Stimulated activated CD4-positive, alpha-beta T cell treated with anti-CD3 and anti-CD28 coated beads, TNF-alpha, amount 100 ng/mL, for 1 hour (primary cell): ENCODE measurements at places on chromosomes 2 and 18.

GRCh38 chr2:39138837-39139211, 18.0 kb upstream of the SOS1 start:
- no peak for DNase-seq

GRCh38 chr18:58609536-58609993, 19.3 kb downstream of the ALPK2 start:
- no peak for DNase-seq

GRCh38 chr2:187580462-187581124, 26.4 kb upstream of the TFPI start:
- DNase-seq = no peak

DNA sequence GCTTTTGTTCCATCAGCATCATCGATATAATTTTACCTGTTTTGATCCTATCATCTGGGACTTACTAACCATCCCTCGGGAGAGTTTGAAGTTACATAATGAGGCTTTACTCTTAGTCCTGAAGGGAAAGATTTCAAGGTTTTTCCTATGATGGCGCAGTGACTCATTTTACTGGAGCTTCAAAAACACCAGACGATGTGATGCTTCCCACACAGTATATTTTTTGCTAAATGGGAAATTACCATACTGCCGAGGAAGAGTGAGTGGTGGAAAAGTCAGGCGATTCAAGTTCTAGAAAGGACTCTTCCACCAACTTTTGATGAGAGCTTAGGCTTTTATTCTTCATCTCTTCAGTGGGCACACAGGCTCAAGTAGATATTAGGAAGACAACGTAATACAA, 44.6 kb upstream of the GCG start:
- no peak for DNase-seq

GRCh38 chr18:35624146-35624545, 42.6 kb downstream of the GALNT1 start:
- no peak for DNase-seq

GRCh38 chr18:49020129-49020528, 69.4 kb upstream of the SMAD7 start:
- DNase-seq = no peak

DNA sequence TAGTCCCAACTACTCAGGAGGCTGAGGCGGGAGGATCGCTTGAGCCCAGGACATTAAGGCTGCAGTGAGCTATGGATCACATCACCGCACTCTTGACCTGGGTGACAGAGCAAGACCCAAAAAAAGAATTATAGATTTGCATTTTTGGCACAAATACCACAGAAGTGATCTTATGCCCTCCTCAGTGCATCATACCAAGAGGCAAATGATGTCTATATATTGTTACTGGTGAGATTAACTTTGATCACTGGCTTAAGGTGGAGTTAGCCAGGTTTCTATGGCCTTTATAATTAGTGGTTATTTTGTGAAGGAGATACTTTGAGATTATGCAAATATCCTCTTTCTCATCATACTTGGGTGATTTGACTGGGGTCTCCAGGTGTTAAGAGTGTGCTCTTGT, 22.1 kb upstream of the CATIP start:
- no peak for DNase-seq

GRCh38 chr2:178859730-178860129, 52.5 kb upstream of the TTN start:
- DNase-seq = no peak

DNA sequence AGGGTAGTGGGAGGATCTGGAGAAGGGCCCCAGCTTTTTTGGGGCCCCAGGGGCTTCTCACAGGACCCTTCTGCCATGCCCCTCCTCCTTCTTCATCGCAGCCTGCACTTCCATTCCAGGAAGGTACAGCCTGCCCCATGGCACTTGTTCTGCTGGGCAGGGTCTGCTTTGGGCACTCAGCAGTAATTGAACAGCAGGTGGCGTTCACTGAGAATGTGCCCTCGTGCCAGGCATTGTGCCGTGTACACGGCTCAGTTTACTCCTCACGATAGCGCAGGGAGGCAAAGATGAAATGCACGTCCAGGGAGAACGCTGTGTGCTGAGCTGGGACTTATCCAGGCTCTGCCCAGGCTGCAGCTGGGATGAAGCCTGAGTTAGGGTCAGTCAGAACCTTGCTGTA, 54.8 kb upstream of the ASB18 start:
- DNase-seq = no peak

DNA sequence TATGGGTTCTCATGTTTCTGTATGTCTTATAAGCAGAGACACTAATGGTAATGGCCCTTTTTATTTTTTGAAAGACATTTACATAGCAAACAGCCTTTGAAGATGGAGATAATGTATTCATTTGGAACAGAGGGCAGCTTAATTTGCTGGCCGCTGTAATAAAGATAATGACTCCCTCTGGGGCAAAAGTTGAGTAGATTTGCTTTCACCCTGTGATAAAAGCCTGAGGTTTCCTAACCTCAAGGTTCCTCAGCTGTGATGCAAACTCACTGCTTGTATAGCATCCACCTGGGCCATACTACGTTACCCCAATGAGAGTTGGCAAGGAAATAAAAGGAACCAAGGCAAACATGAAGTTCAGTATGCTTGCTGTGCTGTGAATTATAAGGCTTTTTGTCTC, 54.8 kb downstream of the TEX51 start:
- DNase-seq = no peak

GRCh38 chr2:20099780-20100179, 48.4 kb upstream of the LAPTM4A start:
- DNase-seq = no peak

GRCh38 chr2:88669482-88670214, 21.8 kb upstream of the RPIA start:
- no peak for DNase-seq

GRCh38 chr2:43013821-43014345, 212.5 kb downstream of the ZFP36L2 start:
- no peak for DNase-seq

- no peak for DNase-seq
Measured at GRCh38 chr2:198762441-198762840, 695.3 kb downstream of the SATB2 start.

DNA sequence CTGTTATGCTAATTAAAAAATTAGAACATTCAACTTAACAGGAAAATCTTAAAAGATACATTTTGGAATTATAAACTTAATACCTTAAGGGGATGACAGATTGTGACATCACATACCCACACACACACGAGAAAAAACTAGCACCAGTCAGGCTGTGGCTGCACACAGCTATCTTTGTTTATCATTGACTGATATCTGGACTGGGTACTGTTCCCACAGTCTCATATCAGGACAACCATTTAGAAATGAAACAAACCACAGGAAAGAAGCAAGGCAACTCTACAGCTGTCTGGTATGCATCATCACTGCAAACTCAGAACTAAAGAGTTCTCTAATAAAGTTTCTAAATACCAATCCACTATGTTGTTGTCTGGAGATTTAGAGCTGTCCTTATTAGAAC, 210.9 kb upstream of the SMAD7 start:
- no peak for DNase-seq

- no peak for DNase-seq
Measured at GRCh38 chr2:165888171-165888570, 65.4 kb downstream of the TTC21B start.

DNA sequence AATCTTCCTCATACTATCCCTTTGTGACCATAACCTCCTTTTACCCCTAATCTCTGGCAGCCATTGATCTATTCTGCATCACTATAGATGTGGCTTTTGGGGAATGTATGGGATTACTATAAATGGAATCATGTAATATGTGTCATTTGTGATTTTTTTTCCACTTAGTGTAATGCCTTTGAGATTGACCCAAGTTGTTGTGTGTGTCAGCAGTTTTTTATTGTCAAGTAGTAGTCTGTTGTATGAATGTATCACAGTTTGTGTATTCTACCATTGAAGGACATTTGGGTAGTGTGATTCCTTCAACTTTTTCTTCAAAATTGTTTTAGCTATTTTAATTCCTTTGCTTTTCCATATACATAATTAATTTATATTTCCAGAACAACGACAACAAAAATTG, 18.6 kb downstream of the VRK2 start:
- no peak for DNase-seq

- no peak for DNase-seq
Measured at GRCh38 chr18:44765456-44765855, 84.8 kb downstream of the SETBP1 start.

GRCh38 chr2:233964581-233964980, 47.4 kb downstream of the TRPM8 start:
- DNase-seq = no peak

DNA sequence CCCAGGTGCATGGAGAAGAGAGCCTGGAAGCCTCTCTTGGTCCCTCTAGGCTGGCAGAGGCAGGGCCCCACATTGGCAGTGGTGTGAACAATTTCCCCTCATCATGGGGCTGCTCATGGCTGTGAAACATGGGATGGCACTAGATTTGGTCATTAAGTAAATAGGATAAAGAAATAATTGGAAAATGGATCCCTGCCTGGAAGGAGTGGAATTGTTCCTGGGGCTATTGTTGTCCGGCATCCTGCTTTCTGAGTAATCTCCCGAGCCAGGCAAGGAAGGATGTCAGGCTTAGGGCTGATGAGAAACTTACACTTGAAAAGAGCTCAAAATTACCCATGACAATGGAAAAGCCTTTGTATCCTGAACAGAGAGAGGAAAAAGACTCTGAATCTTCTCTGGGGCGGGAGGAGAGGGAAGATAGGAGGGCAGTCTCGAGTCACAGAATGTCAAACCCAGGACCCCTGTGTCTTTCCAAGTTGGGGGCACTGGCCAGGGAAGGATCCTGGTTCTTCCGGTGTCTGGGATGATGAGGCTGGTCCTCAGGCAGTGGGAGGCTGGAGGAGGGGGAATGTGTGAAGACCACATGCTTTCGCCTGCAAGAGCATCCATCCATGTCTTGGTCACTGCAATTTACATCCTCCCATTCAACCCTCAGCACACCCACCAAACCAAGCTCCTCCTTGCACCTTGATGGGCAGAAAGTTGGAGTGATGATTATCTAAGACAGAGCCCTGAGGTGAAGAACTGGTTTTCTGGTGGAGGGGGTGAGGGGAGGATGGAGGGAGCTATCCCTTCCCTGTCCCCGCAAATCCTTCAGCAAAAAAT, 27.1 kb upstream of the STEAP3 start:
- no peak for DNase-seq

DNA sequence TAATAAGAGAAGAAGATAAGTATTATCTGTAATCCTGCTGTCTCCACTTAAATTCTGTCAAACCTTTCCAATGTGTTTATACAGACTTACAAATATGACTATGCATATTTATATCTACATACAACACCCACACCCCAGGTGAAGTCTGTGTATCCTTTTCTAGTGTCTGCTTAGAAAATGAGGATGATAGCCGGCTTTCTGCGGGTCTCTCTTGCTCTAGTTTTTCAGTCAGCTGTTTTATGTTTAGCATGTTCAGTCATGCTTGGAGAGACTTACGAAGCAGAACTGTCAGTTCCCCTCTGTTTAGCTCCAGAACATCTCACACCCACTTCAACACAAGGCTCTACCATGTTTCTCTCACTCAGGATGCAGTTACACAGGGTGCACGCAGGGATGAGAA, 137.3 kb upstream of the NFATC1 start:
- DNase-seq = no peak

DNA sequence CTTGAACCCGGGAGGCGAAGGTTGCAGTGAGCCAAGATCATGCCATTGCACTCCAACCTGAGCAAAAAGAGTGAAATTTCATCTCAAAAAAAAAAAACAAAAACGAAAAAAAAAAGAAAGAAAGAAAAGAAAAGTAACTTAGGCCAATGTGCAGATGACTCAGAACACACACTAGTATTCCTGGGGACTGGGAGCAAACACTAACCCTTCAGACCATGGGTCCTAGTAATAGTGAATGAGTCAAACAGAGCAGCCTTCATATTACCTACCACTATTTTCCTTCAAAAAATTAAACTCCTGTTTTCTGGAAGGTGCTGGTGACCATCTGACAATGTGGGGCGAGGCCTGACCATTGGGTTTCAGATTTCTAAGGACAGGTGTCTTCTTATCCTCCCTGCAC, 253.4 kb downstream of the PIEZO2 start:
- DNase-seq = no peak

GRCh38 chr18:63162271-63163014, 157.1 kb downstream of the BCL2 start:
- no peak for DNase-seq

- DNase-seq = no peak
Measured at GRCh38 chr2:109256921-109257320, 127.9 kb downstream of the SH3RF3 start.

DNA sequence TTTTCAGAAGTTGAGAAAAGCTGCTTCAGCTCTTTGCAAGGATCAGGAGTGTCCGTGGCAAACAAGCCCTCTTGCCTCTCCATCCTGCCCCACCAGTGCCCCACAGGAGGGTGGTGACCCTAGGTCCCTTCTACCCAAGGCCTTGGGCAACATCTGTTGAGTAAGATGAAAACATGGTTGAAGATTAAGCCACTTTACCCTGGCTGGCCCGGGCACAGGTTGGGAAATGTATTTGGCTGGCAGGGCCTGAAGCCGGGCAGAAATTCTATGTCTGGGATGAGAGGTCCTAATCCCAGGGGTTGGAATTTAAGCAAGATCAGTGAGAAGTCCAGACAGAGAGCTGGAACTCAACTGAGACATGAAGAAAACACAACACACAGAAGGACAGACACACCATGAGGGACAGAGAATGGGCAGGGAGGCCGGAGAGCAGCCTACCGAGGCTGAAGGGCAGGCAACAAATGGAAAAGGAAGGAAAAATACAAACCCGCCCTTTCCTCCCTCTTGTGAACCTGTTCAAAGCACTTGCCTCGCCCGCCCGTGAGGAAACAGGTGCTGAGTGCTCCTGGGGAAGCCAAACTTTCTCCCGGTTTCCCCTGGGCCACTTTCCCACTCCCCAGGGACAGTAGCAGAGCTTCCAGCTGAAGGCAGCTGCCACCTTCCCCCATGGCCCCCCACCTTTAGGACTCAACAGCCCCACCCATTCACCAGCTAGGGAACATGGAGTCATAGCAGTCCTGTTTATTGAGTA, 86.1 kb downstream of the TNS1 start:
- DNase-seq = no peak

- DNase-seq = no peak
Measured at GRCh38 chr2:69151931-69152330, 139.0 kb downstream of the ANTXR1 start.

DNA sequence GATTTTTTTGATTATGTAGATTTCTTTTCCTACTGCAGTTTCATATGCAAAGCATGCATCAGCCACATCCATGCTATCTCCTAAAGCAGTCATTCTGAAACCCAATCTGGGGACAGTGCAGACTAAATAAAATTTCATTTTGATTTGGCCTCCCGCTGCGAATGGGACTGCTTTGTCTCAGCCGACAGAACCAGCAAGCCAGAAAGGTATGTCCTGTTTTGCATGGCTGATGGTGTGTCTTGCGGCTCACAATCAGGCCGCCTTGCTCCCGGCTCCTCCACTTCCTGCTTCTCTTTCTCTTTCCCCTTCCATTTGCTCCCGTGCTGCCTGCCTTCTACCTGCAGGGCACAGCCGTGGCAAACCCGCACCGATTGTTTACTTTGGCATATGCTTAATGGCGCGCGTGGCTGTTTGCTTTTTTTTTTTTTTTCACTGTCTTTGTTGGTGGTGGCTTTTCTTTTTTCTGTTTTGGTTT, 419.6 kb upstream of the POU3F3 start:
- DNase-seq = no peak

DNA sequence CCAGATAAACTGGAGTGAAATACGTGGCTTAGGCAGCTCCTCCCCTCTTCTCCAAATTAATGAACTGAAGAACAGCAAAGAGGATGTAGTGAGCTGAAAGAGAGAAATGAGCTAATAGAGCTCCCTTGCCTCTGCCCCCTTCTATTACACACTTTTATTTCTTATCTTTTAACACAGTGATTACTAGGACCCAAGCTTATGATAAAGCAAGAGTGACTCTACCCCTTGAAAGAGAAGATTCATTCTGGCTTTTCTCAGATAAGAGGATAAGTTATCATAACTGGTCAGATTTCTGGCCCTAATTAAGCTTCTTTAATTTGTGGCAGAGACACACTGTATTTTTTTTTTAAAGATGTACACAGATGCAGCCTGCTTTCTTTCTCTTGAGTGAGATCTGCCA, 102.2 kb downstream of the MSTN start:
- no peak for DNase-seq
